Heart right ventricle (tissue), 16 donors: ENCODE measurements at places on chromosomes 12 and 14.

DNA sequence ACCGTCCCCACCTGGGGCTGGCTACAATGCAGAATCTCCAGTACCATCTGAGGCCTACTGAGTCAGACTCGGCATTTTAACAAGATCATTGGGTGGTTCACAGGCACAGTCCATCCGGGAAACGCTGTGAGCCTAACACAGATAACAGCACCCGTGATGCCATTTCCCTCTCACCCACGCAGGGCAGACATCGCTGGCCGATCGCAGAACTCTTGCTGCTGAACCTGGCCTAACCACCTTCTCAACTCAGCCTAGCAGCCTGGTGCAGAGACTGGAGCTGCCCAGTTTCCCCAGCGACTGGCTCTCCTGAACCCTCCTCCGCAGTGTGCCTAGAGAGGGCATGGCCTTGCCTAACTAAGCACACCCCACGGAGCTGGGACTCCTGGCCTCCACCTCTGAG, 83.3 kb downstream of the NCOR2 start:
- no peaks in the 10 kb centered on the region for H3K36me3 ChIP-seq
- peaks cover 40% of the 10 kb centered on the region for H3K4me1 ChIP-seq

GRCh38 chr12:22046968-22047390, 961 bp downstream of the CMAS start:
- DNase-seq, result no peak
- H3K27ac ChIP-seq, result peak overlapping the region; percentile 95
- H3K36me3 ChIP-seq, result no peaks in the 10 kb centered on the region
- no peaks in the 10 kb centered on the region for H3K27me3 ChIP-seq

DNA sequence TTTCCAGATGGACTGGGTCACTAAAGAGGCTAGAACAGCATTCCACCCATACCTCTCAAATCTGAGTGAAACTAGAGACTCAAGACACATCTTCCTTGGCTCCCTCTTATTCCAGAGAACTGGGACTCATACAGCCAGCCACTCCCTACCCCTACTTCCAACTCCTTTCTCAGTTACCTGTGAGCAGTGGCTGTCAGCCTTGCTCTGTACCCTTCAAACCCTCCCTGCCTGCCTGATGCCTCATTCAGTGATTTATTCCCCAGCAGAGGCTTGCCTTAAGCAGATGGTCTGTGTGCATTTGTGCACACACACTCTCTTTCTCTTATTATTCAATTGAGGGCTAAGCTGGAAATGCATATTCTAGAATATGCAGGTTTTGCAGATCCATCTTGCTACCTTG, 14.6 kb downstream of the GPR84 start:
- H3K4me3 ChIP-seq, result no peak overlapping the region
- H3K4me1 ChIP-seq, result no peaks in the 10 kb centered on the region
- no peaks in the 10 kb centered on the region for H3K27me3 ChIP-seq
- peaks cover 70% of the 10 kb centered on the region for H3K36me3 ChIP-seq
- H3K27ac ChIP-seq, result no peak overlapping the region

DNA sequence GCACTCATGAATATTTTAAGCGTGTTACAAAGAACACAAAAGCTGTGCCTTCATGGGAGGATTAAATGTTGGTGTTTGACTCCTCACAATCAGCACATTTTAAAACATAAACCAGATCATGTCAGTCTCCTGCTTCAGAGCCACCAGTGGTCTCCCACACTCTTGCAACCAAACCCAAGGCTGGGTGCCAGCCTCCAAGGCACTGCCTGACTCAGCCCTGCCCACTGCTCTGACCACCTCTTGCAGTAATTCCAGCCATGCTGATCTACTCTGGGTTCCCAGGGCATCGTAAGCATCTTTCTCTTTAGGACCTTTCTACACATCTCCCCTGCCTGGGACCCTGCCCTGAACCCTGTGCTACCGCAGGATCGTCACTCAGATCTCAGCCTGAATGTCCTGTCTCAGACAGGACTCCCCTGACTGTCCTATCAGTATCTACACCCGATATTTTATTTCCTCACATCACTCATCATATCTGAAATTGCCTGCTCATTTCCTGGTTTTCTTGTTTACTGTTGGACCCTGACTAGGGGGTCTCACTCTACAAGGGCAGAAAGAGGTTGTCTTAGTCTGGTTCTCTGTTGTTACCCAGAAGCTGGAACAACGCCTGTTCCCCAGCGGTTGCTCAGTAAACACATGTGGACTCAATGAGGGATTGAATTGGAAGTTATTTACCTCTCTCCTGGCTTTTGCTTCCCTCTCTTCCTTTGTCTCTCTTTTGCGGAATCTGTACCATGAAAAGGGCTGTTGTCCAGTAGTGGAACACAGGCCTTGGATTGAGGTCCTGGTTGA, 449.8 kb downstream of the RAD51B start:
- peak overlapping the region; percentile 43 for H3K27ac ChIP-seq
- peaks cover 11% of the 10 kb centered on the region for H3K4me1 ChIP-seq
- H3K36me3 ChIP-seq, result no peaks in the 10 kb centered on the region
- no peak for DNase-seq

DNA sequence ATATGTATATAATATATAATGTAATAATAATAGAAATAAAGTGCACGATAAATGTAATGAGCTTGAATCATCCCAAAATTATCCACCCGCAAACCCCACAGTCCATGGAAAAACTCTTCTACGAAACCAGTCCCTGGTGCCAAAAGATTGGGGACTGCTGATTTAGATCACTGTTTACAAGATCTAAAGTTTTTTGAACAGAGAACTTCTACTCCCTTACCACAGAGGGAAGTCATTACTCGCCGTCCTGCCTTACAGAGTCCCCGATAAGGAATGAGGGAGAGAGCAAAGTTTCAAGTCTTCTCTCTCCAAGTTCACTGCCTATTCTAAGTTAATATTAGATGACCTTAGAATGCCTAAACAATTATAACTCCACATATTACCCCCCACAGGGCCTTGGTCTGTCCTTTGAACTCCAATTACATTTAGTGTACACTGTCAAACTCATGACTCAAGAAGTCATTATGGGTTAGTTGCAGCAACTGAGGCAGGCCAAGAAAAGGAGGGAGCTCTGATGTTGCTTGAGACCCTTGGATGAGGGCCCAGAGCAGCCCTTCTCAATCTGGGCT, 21.8 kb upstream of the DHRS4 start:
- H3K27ac ChIP-seq, result no peak overlapping the region
- no peak overlapping the region for H3K4me3 ChIP-seq
- DNase-seq, result no peak
- no peaks in the 10 kb centered on the region for H3K4me1 ChIP-seq
- no peaks in the 10 kb centered on the region for H3K27me3 ChIP-seq

GRCh38 chr14:91997492-91997891, 42.4 kb downstream of the TRIP11 start:
- H3K4me3 ChIP-seq, result no peak overlapping the region
- H3K36me3 ChIP-seq, result peaks cover 83% of the 10 kb centered on the region
- no peak for DNase-seq
